ENCODE measurements at places on chromosomes 11 and 22.
A peak's percentile ranks its signal among the peaks of the same experiment; 100 is the strongest.

DNA sequence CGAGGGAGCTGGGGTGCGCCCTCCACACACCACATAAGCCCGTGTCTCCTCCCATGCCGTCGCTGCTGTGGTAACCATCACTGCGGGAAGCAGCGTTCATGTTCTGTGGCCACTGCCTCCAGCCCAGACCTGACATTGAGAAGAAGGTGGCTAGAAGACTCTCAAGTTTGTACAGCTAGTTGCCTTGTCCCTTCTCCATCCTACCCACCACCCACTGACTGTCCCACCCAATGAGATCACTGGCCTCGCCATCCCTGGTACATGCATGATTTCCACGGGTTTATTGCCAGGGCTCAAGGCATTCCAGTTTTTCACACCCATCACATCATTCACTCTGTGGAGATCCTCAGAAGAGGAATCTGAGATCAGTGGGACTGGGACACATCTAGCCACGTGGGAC, 33.0 kb downstream of the AHNAK start:
- DNase-seq: no peak

GRCh38 chr22:37165940-37166674, 16.4 kb upstream of the IL2RB start:
- DNase-seq: no peak

DNA sequence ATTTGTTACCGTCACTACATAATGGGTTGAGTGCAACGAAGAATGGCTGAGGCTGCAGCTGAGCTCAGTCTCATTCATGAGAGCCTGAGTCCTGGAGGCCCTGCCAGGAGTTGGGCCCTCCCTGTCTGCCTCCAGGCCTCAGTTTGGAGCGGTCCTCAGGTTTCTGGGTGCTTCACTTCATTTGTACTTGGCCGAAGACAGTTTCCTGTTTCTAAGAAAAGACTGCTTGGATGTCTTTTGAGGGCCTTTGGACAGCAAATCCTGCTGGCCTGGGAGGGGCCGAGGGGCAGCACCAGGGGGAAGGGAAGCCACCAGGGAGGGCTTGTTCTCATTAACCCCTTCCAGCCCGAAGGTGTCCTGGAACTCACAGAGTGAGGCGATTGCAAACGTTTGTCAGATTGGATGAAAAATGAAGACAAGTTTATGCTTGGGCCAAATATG, 163.1 kb downstream of the ETS1 start:
- DNase-seq: no peak

- no peak for DNase-seq
These were observed 5.3 kb upstream of the ATP5MG start for GRCh38 chr11:118396097-118396501.

DNA sequence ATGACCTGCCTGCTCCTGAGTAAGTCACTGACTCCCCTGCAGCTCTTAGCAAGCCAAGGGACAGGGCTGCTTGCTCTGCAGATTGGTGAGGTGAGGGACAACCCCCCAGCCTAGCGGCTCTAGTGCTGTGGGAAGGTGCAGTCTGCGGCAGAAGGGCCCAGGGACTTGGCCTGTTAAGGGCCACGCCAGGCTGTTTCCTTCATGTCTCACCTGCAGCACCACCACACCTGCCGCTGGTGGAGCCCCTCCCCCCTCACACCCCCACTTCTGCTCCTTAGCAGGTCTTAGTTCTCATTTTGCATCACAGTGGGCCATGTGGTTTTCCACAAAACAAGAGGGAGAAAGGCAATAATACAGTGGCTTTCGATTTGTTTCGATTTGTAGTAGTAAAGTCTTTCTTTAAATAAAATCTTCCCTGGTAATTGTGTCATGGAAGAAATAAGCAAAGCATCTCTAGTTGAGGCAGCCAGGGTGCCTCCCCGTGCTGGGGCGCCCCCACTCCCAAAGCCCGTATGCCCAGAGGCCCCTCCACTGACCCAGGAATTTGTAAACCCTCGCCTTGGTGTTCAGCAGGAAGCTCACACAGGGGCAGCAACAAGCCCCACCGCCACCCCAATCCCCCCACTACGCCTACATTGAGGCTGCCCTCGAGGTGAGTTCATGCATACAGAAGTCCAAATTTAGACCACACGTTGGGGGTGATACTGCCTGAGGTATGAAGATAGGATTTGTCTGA, 86.5 kb upstream of the CLDN5 start:
- DNase-seq: no peak

DNA sequence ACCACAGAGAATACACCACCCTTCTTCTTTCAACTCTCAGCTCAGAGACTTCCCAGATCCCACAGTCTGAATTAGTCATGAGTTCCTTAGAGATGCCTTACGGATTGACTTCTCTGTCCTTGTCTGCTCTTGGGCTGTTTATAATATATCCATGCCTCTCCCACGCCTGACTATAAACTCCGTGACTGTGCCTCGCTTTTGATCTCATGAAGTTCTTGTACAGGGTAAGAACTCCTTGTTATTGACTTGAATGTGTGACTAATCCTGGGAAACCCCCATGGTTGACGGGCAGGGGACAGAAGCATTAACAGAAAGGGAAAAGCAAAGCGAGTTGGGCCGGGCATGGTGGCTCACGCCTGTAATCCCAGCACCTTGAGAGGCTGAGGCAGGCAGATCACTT, 62.4 kb upstream of the POU2AF1 start:
- DNase-seq: peak; percentile 42

DNA sequence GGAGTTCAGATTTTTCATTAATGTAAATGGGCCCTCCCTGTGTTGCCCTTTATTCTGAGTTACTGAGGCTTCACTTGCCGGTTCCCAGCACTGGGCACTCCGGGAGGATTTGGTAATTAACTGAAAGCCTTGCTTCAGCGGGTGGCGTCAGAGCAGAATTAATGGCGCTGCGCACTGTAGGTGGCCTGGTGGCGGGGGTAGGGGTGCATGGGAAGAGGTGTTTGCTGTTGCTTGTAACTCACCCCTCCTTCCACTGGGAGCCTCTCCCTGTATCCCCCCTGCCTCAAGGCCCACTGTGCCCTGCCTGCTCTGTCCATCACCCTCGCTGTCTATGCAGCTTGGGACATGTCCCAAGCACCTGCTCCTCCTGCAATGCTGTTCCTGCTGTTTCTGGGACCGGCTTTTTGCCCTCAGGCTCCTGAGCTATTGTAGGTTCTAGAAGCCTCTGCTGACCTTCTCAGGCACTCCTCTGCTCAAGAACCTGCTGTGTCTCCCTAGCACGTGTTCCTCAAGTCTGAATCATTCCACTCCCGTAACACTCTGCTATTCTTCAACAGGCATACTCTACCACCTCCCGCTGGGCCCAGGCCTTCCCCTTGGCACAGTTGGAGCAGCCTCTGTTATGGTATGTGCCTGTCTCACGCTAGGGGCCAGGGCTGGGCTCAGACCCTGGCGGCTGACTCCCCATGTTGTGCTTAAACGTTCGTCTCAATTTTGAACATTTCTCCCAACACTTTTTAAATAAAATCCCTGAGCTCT, 24.4 kb downstream of the ARHGAP8 start:
- DNase-seq: no peak

DNA sequence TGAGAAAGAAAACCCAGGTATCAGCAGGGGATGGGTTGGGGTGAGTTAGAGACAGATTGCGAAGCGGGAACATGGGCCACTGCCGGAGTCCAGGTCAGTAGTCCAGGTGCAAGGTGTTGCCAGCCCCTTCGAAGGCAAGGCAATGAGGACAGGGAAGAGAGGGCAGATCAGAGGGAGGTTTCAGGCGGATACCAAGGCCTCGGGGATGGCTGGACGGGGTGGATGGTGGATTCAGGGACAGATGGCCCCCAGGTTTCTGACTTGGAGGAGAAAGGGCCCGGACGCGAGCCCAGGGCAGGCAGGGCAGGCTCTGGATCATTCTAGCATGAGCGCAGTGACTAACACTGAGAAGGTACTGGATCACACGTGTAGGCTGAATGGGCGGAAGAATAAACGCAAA, 25.4 kb upstream of the IGSF9B start:
- no peak for DNase-seq

Measured in PC-3 (cell line).